GM12878 (cell line): ENCODE measurements at places on chromosomes 1 and 21. TPM values are rescaled to one million over a fixed set of nuclear protein-coding genes. Genes with fewer than 3 reads are reported as not detected.

DNA sequence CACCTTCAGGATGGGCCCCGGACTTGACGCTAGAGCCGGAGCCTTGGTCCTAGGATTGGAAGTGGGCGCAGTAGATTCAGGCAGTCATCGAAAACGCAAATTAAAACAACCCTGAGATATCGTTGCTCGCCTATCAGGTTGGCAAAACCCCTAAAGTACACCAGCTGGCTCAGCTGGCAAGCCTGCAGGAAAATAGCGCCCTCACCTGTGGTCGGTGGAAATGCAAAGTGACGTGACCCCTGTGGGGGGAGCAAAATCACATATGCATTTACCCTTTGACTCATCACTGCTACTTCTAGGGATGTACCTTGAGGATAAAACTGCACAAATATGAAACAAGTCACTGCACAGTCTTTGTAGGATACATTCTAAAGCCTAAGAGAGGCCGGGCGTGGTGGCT lies 170.3 kb upstream of the TMEM51 start:
- H3K4me1 ChIP-seq: no peaks in the 10 kb centered on the region
- DNase-seq: no peak
- H3K27ac ChIP-seq: no peak overlapping the region
- no peak overlapping the region for H3K4me3 ChIP-seq
- no peaks in the 10 kb centered on the region for H3K27me3 ChIP-seq

GRCh38 chr1:7581754-7582459 lies 189.2 kb upstream of the VAMP3 start:
- DNase-seq: no peak
- H3K27me3 ChIP-seq: no peaks in the 10 kb centered on the region
- no peak overlapping the region for H3K27ac ChIP-seq
- H3K4me1 ChIP-seq: no peaks in the 10 kb centered on the region

DNA sequence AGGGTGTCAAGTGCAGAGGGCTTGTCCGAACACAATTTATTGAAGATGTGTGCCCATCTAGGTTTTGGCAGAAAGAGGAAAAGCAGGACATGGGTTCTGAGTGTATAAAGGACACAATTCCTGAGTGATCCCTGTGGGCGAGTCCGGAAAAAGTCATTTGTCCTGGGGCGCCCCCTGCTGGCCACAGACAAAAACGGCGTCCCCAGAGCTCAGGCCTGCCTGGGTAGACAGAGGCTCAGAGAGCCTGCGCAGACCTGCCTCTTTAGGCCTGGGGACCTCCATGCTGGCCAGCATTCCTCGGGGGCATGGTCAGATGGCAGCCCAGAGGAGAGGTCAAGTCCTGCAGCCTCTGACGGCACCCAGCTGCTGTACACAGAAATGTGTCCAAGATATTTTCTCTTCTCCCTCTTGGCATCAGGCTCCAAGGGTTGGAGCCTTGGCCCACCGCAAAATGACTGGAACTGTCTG lies 65.5 kb upstream of the LRP8 start:
- no peaks in the 10 kb centered on the region for H3K36me3 ChIP-seq
- no peak for DNase-seq
- no peaks in the 10 kb centered on the region; the same call in 1 of the 2 replicates for H3K27me3 ChIP-seq
- no peak overlapping the region for H3K27ac ChIP-seq
- H3K4me1 ChIP-seq: peaks cover 6% of the 10 kb centered on the region

DNA sequence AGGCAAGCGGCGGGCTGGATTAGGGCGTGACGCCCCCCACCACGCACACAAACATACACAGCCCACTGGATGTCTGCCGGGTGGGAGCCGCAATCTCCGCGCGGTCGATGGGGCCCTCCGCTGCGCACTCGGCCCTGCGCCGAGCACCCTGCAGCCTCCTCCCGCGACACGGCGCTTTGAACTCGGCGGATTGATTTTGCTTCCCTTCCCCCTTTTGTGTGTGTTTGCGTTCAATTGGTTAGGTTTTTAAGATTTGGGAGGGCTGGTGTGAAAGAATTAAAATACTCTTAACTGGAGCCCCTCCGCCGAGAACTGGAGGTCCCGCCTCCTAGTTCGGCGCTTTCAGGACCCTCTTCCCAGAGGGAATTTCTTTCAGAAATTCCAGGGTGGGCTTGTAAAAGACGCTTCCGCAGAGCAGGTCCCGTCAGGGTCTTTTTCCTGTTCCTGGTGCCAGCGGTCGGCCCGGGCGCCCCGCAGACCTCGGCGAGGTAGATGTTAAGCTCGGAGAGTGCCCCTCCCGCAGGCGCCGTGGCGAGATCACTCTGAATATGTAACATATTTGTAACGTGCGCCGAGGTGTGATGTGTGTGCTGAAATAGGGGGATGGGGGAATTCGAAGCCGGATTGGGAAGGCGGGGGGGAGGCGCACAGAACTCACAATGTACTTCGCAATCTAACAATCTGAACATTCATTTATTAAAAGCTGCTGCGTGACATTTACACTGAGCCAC lies 8.0 kb upstream of the BARHL2 start:
- no peak overlapping the region for H3K4me3 ChIP-seq
- H3K27ac ChIP-seq: no peak overlapping the region
- no peaks in the 10 kb centered on the region for H3K4me1 ChIP-seq
- DNase-seq: no peak
- H3K36me3 ChIP-seq: no peaks in the 10 kb centered on the region

- DNase-seq: peak; percentile 56
- H3K4me3 ChIP-seq: peak overlapping the region; percentile 69
- H3K4me1 ChIP-seq: peaks cover 20% of the 10 kb centered on the region
- H3K27me3 ChIP-seq: no peaks in the 10 kb centered on the region; the same call in 1 of the 2 replicates
- H3K36me3 ChIP-seq: no peaks in the 10 kb centered on the region
- no peak overlapping the region for H3K27ac ChIP-seq
Observed at GRCh38 chr21:45555557-45556301, 13.5 kb upstream of the SLC19A1 start.

GRCh38 chr1:70745199-70745598 lies 302.4 kb downstream of the PTGER3 start:
- no peaks in the 10 kb centered on the region for H3K4me1 ChIP-seq
- DNase-seq: no peak
- H3K27ac ChIP-seq: no peak overlapping the region
- H3K36me3 ChIP-seq: no peaks in the 10 kb centered on the region
- no peaks in the 10 kb centered on the region for H3K27me3 ChIP-seq

TDRD5 gene
- total RNA-seq: not detected in 2 replicates

ESRRG gene
- not detected in 2 replicates for total RNA-seq

C1orf116 gene
- 0.03 and 0.08 TPM in 2 replicates for total RNA-seq

AUNIP gene
- 11.1 and 11.3 TPM in 2 replicates for total RNA-seq

AGT gene
- 0.69 and 0.85 TPM in 2 replicates for total RNA-seq
